ENCODE measurements at places on chromosomes 2 and 18.

- no peak for DNase-seq
Observed at GRCh38 chr18:35491700-35492077, 6.1 kb downstream of the INO80C start.

- DNase-seq = no peak
Observed at GRCh38 chr18:46424898-46425297, 232.1 kb downstream of the LOXHD1 start.

GRCh38 chr2:18403921-18404522 lies 156.4 kb downstream of the RDH14 start:
- DNase-seq = no peak

DNA sequence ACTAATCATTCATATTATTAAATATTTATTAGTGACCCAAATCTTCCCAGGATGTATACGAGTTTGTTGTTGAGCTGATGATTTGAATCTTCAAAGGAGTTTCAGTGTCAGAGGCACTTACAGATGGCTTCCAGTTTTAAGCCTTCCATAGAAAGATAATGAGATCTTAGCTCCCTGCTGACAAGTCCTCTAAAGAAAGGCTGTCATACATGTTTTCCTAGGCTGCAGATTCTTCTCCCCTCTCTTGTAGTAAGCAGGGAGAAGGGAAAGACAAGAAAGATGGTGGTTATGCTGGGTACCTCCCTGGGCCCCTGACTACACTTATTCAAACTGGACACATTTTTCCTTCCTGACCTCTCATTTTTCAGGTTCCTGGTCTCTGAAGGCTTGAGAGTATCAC lies 8.1 kb upstream of the GAREM1 start:
- no peak for DNase-seq

DNA sequence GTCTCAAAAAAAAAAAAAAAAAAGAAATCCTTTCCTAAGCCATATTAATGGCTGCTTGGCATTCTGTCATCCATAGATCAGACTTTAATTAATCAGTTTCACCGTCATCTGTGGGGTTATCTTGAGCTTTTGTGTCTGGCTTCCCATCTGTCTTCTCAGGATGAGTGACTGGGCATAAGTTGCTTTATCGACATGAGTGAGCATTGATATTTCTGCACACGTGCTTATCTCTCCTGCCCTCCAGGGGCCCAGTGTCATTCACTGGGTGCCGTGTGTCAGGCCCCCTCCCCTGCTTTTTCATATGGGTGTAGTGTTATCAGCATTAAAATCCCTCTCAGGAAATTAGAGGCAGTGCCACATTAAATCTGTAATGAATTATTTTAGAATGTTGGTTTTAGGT lies 65.6 kb downstream of the SH3BP4 start:
- DNase-seq = no peak

- DNase-seq = peak; percentile 4
Observed at GRCh38 chr18:77059294-77059916, 73.2 kb downstream of the MBP start.

All from NCI-H2029 treated with DMSO at 0.1 percent for 48 hours (cell line).